CD4-positive, alpha-beta T cell treated with Interleukin-15 for 4 hours (primary cell): ENCODE measurements at places on chromosomes 6 and 20.

GRCh38 chr6:39037082-39037508 lies 11.5 kb upstream of the GLP1R start:
- DNase-seq, result no peak

DNA sequence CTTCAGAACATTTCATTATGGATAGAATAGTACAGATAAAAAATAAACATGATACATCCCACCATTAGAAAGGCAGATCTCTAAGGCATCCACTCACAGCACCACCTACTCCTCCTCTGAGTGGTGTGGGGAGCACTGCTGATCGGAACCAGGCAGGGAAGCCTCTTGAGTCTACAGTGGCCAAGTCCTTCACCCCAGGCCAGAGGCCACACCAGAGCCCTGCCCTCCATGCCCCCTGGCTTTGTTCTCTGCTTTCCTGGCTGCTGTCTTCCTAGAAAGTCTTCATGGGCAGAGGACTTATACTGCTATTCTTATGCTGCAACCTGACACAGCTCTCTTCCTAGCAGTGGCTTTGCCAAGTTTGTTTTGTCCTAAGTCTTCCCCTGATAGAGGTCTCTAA lies 201.8 kb upstream of the THBS2 start:
- DNase-seq, result no peak

GRCh38 chr6:113854531-113855499 lies 2.3 kb upstream of the MARCKS start:
- DNase-seq, result no peak

- DNase-seq, result no peak
These were observed 20.5 kb downstream of the ADAT2 start for GRCh38 chr6:143429970-143430369.

GRCh38 chr6:114039841-114040240 lies 68.9 kb upstream of the HDAC2 start:
- no peak for DNase-seq

DNA sequence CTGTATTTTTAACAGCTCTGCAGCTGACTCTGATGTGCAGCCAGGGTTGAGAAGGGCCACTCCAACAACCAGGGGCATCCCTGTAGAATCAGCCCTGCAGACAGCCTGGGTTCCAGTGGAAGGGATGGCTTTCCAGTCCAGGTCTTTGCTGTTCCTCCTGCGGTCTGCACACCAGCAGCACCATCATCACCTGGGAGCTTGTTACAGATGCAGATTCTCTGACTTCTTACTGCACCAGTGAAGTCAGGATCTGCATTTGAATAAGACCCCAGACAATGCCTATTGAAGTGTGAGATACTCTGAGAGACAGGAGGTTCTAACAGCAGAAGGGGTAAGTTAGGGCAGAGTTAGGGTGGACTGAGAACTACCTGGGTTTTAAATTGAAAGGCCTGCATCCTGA lies 151.3 kb downstream of the F13A1 start:
- DNase-seq, result no peak

DNA sequence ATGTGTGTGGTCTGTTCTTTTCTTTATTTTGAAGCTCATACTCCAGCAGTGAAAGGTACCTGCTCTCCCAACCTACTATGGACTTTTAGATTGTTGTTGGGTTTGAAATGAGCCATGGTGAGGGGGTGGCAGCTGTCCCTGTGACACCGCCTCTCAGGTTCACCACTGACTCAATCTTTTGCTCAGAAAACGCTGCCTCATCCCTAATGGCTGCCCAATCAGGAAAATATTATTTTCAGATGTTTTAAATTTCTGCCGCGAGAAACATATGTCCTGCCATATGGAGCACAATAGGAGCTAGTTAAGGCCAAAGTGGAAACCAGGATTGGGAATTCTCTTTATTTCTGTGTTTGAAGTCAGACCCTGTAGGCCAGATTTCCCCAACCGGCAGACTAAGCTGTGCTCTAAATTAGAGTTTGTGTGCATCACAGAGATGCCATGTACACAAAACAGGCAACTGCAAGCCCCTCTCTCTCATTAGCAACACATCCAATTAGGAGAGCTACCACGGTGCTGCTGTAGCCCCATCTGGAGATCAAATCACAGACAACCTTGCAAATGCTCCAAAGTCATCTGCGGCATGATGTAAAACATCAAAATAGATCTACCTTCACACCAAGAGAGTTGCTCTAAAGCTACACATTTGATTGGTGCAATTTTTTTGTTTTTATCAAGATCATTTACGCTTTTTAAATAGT lies 144.1 kb upstream of the BACH2 start:
- DNase-seq, result no peak

DNA sequence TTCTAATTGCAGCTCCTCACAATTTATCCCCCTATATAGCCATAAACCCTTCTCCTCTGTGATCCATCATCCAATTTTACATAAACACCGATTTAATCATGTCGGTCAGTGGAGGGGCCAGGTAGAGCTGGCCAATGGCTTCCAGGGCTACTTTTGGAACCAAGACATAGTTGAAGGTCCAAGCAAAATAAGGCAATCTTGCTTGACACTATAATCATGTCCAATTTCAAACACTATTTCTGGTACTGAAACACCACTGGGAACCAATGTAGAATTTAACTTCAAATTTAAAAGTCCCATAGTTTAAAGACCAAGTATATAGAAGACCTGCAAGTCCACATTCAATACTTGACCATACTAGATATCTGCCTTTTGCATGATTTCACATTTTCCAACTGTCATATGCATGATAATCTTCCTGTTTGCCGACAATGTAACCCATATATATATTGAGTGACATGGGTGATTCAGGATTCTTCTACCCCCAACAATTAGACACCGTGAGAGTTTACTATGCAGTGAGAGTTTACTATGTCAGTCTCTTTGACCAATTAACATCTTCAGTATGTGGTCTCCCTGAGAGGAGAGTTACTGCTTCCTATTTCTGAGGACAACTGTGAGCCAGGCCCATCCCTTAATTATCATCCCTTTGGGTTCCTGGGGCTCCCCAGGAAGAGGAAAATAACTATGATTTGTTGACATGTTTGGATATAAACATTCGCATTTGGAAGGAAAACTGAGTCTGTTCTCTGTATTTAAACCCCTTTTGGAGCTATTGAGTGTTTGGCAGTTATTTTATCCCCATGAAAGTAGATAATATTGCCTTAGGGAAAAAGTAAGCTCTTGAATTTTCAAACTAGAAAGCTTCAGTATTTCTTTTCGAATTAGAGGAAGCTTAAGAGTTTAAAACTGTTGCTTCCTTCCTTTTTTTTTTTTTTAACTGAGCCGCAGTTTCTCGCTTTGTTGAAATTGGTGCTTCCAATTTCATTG lies 31.8 kb downstream of the SAMD3 start:
- DNase-seq, result no peak

DNA sequence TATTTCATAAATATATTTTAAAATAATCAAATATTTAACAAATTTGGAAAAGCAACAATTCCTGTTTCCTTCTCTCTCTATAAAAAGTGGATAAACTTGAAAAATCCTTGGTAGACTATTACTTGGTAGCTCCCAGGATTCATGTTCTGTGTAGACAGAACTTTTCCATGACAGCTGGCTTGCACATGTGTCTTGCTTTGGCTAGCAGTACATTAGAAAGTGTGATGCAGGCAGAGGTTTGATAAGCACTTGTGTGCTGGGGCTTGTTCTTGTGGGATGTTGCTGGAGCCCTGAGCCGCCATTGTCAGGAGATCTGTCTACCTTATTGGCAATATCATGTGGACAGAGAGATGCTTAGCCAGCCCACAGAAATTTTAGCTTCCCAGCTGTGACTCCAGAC lies 327.2 kb downstream of the CDKAL1 start:
- DNase-seq, result no peak

GRCh38 chr20:39630215-39630908 lies 668.2 kb downstream of the DHX35 start:
- no peak for DNase-seq

- no peak for DNase-seq
These were observed 76.2 kb upstream of the FRMD1 start for GRCh38 chr6:168155193-168155592.

DNA sequence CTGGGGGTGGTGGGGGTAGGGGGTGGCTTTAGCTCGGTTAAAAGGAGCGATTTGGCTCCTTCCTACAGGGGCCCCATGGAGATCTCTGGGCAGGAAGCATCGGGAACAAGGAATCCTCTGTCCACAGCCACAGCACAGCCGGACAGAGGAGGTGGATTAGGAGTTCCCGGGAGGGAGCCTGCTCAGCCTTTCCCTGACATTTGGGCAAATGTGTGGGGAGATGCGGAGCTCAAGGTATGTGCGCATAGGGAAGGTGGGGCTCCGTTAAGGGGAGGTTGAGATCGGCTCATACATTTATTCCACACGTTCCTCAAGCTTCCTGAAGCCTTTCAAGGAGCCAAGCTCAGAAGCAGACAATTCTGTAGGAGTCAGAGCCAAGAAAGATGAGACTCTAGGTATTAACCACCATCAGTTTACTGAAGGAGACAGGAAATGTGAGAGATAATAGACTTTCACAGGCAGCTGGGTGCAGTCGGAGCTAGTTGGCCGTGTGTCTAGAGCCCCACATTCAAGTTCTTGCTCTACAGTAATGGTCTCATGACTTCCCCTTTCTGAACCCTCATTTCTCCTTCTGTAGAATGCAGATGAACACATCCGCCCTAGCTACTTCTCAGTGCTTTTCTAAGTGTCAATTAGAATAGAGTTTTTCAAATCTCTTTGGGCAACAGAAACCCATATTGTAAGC lies 40.8 kb upstream of the EPB41L1 start:
- DNase-seq, result no peak

- DNase-seq, result peak; percentile 56
These were observed 12.8 kb upstream of the DNAAF9 start for GRCh38 chr20:3420211-3420707.

GRCh38 chr20:12318043-12318442 lies 400.4 kb downstream of the BTBD3 start:
- no peak for DNase-seq

DNA sequence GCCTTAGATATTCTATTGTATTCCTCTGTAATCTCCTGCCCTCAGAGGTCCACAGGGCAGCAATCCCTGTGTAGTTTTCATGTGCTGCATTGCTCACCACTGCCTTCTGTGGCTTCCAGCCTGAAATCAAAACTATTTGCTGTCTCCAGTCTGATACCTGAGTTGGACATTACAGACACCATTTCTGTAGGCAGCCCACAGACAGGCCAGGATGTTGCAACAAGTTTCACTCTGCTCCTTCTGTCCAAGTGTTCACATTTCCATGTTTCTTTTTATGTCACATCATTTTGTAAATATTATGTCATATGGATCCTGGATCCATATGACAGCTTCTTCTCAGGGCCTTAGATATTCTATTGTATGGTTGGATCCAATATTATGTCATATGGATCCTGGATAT lies 21.7 kb downstream of the ECI2 start:
- DNase-seq, result no peak

DNA sequence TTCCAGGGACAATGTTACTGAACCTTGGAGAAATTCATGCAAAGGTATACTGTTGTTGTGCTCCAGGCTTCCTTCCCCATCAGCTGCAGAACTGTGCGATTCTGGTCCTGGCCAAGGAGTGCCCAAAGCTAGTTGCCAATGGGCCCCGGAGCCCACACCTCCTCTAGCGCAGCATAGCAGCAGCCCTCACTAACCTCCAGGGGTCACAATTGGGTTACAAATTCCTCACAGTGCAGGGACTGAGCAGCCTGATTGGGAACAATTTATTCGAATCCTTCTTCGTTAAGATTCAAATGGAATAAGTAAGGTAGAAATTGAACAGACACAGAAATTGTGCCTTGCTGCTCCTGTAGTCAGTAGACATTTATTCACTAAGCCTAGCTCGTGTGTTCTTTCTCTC lies 284.9 kb downstream of the PRKN start:
- DNase-seq, result no peak

DNA sequence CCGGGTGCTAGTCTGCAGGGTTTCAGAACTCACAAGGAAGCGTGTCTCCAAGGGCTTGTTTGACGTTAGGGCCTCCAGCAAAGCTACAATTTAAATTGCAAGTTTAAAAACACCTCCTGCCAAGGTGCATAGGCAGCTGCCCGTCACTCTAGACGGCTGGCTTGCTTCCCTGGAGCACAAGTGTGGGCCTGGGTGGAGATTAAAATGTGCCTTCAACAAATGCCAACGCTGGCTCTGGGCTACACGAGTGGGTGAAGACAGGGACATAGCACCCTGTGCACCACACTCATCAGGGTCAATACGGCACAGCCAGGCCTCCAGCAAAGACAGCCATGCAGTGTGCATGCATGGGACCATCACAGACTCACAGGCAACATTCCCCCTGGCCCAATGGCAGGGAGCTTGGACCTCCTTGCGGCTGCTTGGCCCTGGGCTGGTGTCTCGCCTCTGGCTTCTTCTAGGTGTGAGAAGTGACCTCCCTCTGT lies 48.4 kb upstream of the FRMD1 start:
- DNase-seq, result no peak
